ENCODE measurements at places on chromosomes 3 and 15.

GRCh38 chr3:71537211-71537611 lies 46.3 kb downstream of the FOXP1 start:
- no peak for DNase-seq

GRCh38 chr3:47910777-47911440 lies 105.3 kb downstream of the MAP4 start:
- DNase-seq, result no peak

- DNase-seq, result no peak
Observed at GRCh38 chr3:169389925-169390253, 273.6 kb downstream of the MECOM start.

- no peak for DNase-seq
Observed at GRCh38 chr15:51561271-51561670, 61.3 kb downstream of the DMXL2 start.

- no peak for DNase-seq
Observed at GRCh38 chr3:69659180-69659910, 79.9 kb upstream of the MITF start.

- no peak for DNase-seq
Observed at GRCh38 chr3:57283334-57283733, 9.2 kb downstream of the ASB14 start.

DNA sequence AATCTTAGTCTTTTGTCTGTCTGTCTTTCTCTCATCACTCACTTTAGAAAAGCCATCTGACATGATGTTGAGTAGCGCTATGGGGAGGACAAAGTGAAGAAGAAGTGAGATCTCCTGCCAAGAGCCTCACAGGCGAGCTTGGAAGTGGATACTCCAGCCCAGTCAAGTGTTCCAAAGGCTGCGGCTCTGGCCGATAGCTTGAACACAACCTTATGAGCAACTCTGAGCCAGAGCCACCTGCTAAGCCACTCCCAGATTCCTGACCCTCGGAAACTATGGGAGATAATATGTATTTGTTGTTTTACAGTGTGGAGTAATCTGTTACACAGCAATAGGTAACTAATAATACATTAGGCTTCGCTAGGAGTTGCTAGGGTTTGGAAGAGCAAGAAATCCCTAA lies 76.2 kb downstream of the MB21D2 start:
- no peak for DNase-seq

DNA sequence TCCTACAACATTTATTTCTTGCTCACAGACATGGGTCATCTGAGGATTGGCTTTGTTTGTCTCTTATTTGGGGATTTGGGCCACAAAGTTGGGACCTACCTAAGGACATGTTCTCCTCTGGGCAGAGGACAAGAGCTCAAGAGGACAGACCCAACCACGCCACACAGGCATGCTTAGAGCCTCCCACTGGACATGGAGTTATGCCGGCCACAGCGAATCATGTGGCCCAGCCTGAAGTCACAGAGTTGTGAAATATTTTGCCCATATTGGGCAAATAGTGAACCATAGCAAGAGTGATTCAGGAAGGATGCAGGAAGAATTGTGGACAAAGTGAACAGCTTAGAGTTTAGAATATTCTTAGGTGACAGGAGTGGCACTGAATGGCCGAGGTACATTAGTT lies 9.9 kb downstream of the TRAK1 start:
- no peak for DNase-seq

- DNase-seq, result no peak
Observed at GRCh38 chr3:42096796-42097565, 5.8 kb downstream of the TRAK1 start.

DNA sequence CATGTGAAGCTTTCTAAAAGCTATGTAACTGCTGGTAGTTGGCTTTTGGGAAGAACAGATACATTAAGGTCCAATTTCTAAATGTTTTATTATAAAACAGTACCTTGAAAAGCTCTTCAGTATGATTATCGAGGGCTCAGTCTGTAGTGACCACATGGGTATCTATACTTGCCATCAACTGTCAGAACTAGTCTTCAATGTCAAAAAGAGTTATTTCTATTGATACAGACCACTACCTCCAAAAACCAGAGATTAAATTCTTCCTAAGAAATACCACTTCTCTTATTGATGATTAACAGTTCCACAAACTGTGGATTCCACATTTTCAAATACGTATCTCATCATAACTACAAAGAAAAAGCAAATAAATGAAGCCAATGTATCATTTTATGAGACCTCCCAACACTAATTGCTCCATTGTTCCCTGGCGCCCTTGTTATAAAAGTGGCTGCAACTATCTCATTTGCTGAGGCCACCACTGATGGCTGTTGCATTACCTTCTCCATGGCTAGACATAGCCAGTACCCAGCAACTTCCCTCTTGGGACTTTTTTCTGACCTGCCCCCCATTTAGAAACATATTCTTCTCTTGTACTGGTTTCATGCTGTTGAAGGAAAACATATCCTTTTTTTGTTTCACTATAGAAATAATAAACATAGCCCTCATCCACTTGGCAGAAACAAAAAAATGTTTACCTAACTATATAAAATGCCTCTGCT lies 33.9 kb upstream of the MBNL1 start:
- DNase-seq, result no peak

DNA sequence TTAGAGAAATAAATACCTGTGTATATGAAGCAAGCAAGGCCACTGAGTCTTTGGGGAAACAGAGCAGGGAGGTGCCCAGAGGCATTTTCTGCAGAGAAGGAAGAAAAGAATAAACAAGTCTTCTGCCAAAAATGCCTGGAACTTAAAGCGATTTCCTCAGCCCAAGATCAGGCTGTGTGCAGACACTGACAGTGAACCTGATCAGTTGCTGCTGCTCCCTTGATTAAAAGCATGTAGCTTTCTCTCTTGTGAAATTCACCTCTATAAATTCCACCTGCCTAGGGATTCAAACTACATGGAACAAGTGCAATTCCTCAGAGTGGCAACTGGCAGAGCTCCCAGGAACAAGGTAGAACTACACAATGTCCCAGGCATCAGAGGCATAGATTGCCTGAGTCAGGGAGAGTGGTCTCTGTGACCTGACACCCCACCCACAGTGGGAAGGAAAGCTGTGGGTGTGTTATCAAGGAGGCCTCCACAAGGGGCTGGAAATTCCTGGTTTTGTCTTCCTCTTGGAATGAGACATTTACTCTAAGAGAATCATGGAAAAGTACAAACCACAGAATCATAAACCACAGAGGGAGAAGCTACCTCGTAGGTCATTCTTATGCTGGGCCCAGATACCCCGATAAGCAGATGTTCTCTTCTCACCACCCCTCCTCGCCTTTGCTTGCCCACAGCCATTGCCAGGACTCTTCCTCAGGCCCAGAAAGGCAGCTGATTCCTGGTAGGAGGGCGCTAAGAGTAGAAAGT lies 1.8 kb upstream of the ZBTB38 start:
- DNase-seq, result no peak

GRCh38 chr15:33007303-33007855 lies 187.1 kb downstream of the FMN1 start:
- no peak for DNase-seq

GRCh38 chr3:58285334-58285733 lies 20.7 kb upstream of the RPP14 start:
- no peak for DNase-seq

- no peak for DNase-seq
Observed at GRCh38 chr3:133948996-133949395, 53.3 kb upstream of the RAB6B start.

GRCh38 chr3:137990427-137990826 lies 19.5 kb upstream of the CLDN18 start:
- DNase-seq, result no peak

DNA sequence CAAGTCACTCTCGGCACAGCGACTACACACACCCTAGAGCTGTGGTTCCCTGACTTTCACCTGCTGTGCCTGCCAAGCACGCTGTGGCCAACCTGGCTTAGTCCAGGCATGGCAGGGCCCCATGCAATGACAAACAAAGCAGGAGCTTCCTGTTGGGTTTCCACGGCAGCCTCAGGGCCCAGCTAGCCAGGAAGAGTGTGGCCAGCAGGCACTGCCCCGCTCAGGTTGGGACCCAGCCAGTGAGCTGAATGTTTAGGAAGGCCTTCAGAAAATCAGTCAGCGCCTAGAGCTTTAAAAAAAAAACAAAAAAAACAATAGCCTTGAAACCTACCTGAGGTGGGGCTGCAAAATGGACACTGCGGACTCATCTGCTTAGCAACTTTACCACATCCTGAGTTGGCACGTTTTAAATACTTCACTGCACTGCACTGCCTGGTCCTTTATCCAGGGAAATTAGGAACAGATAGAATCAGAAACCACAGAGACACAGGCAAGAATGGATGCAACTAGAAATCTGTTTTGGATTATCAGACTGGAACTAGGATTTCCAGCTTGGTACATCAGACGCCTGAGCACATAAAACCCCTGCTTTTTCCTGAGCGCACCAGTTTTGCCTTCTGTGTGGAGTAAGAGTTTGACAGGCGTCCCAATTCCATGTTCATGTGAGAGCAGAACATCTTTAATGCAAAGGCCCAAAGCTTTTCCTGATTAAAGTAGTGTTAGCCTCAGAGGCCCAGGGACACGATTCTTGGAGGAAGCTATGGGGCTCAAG lies 36.2 kb upstream of the LDHAL6B start:
- no peak for DNase-seq

DNA sequence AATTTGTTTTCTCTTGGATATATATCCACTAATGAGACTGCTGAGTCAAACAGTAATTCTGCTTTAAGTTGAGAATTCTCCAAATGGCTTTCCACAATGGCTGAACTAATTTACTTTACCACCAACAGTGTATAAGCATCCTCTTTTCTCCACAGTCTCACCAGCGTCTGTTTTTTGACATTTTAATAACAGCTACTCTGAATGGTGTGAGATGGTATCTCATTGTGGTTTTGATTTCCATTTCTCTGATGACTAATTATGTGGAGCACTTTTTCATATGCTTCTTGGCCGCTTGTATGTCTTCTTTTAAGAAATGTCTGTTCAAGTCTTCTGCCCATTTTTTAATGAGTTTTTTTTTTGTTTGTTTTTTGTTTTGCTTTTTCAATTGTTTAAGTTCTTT lies 206.2 kb downstream of the CTNNB1 start:
- DNase-seq, result no peak

GRCh38 chr3:185792955-185793354 lies 31.9 kb downstream of the IGF2BP2 start:
- DNase-seq, result no peak

- DNase-seq, result no peak
Observed at GRCh38 chr3:152269831-152270734, 1.4 kb downstream of the MBNL1 start.

- no peak for DNase-seq
Observed at GRCh38 chr15:41691471-41691870, 31.3 kb downstream of the MGA start.

GRCh38 chr15:74994236-74994635 lies 1.1 kb upstream of the SCAMP5 start:
- DNase-seq, result no peak

GRCh38 chr3:159265705-159266104 lies 463.9 kb downstream of the MFSD1 start:
- no peak for DNase-seq

- no peak for DNase-seq
Observed at GRCh38 chr3:11624161-11624560, 19.6 kb downstream of the VGLL4 start.

DNA sequence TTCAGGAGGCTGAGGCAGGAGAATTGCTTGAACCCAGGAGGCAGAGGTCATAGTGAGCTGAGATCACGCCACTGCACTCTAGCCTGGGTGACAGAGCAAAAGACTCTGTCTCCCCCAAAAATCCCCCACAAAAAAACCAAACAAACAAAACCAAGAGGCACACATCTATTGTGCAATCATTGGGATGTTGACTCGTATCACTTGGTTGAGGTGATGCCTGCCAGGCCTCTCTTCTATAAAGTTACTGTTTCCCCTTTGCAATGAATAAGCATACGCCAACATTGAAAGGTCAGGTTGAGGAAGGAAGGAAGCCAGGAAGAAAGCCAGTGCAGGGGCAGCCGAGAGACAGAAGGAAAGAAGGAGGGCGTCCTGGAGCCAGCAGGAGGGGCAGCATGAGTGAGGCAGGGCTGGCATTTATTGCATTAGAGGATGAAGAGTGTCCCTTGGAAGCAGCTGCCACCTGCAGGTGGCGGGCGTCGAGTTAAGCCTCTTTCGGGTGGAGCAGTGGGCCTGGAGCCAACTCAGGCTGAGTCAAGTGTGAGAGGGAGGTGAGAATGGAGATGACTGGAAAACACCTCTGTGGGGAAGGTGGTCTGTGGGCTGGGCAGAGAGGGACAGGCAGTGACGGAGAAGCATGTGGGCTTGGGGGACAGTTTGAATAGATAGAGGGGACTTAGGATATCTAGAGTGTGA lies 8.3 kb upstream of the CSPG4 start:
- DNase-seq, result no peak

GRCh38 chr3:14532691-14533456 lies 7.3 kb downstream of the GRIP2 start:
- no peak for DNase-seq

- no peak for DNase-seq
Observed at GRCh38 chr15:61946778-61947177, 113.5 kb downstream of the VPS13C start.

- DNase-seq, result no peak
Observed at GRCh38 chr3:55765906-55766701, 279.0 kb upstream of the WNT5A start.

- DNase-seq, result no peak
Observed at GRCh38 chr3:16484984-16485383, 28.5 kb downstream of the RFTN1 start.

DNA sequence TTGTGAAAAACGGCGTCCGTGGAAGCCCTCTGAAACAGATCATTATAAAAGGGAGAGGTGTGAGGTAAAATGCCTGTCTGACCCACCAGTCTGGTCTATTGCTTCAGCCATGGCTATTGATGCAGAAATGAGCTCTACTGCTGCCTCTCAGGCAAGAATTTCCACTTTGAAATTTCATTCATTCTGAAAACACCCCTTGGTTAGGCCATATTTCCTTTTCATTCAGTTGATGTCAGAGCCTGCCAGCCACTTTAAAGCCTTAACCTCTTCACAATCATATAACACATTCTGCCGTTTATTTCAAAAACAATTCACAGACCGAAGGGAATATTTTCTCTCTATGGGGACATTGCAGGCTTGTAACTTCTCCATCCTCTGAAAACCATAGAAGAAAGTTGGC lies 71.9 kb downstream of the FOXB1 start:
- DNase-seq, result no peak

GRCh38 chr15:37142371-37142770 lies 42.0 kb upstream of the MEIS2 start:
- DNase-seq, result no peak
